Coronary artery (tissue), 2 donors: ENCODE measurements at places on chromosomes 7 and 10.

DNA sequence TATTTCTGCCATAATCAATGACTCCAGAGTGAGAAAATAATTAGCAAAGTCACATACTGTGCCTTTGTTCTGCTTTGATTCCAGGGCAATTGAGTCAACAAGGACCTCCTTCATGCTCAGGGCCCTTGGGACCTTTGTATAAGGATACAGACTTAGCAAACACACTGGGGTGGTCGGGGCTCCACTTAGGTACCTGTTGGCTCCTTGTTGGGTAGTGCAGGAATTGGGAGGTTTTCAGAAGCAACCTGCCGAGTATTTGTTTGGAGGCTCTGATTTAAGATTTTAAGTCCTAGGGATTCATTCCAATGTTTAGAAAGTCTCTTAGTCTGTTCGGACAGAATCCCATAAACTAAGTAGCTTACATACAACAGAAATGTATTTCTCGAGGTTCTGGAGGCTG lies 3.0 kb downstream of the ADCK2 start:
- no peak for DNase-seq

DNA sequence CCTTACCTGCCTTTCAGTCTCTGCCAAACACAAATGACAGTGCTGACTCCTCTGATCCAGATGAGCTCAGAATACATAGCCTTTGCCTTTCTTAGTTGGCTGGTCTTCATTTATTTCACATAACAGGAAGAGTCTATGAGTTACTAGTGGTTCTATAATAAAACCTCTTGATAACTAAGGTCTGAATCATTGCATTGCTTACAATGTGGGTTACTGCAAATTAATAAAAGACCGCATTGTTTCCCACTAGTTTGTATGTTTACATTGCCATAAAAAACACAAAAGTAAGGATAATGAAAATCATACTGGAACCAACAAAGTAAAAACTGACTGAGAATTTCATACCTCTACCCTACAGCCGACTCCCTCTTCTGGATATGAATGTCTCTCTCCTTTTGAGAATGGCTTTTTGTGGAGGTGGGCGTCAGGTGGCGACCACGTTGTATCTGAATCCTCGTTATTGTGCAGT lies 62.0 kb upstream of the AKR1E2 start:
- no peak for DNase-seq

DNA sequence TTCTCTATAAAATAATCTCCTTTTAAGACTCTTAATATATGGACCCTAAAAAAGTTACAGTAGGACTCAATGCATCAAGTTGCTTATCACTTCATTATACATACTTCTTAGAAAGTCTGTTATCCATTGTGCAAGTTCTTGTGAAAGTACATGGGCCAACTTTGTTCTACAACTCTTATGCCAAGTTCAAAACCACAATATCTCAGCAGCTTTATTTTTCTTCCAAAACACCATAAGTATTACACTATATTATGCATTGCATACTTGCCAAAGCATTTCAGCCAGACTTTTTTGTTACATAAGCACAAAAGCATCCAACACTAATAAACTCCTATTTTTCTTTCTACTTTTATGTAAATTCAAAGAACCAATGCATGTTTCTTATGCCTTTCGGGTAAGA lies 94.4 kb downstream of the AHR start:
- no peak for DNase-seq

DNA sequence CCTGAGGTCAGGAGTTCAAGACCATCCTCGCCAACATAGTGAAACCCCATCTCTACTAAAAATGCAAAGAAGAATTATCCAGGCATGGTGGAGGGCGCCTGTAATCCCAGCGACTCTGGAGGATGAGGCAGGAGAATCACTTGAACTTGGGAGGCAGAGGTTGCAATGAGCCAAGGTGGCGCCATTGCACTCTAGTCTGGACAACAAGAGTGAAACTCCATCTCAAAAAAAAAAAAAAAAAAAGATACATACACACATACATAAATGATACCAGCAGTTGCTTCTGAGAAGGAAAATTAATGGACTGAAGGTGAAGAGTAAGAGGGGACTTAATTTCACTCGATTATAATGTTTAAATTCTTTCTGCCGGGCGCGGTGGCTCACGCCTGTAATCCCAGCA lies 40.2 kb upstream of the PAX2 start:
- no peak for DNase-seq

DNA sequence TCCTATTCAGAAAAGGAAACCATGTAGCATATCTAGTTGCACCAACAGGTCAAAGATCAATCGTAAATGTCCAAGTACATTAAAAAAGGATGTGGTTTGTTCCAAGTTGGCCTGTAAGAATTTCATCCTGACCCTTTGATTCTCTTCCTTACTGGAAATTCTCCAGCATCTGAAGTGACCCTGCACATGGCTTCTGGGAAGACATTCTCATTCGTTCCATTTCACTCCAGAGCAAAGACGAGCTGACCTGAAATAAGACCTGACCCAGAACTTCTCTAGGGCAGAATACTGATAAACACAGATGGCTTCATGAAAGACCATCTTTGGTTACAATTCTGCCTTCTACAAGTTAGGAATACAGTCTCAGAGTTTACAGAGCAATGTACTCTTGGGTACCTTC lies 39.8 kb downstream of the ASB4 start:
- DNase-seq = no peak

DNA sequence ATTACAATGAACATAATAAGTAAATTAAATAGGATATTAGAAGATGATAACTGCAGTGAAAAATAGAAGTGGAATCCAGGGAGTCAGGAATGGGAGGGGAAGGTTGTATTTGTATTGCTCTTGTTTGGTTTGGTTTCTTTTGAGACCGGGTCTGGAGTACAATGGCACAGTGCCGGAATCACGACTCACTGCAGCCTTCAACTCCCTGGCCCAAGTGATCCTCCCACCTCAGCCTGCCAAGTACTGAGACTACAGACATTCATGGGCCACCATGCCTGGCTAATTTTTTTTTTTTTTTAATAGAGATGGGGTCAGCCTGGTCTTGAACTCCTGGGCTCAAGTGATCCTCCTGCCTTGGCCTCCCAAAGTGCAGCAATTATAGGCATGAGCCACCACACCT lies 59.9 kb upstream of the LRRC4 start:
- DNase-seq = no peak

GRCh38 chr10:124614003-124614659 lies 130.0 kb downstream of the FAM53B start:
- DNase-seq = no peak

DNA sequence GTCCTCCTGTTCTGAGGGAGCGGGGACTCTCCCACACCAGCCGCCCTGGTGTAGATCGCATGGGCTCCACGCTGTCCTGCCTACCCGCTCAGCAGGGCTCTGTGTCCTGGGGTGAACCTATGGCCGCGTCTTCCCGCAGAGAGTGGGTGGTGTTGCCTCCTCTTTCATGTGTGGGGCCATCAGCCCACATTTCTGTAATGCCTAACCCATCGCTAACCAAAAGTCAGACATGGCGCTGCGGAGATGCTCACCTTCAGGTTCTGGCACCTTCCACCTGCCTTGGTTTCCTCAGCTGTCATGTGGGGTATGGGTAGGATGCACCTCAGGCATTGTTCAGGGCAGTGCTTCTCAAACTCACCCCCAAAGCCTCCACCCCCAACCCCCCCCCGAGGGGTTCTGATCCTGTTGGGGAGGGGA lies 50.5 kb upstream of the CAMK2B start:
- no peak for DNase-seq

GRCh38 chr10:24652381-24652957 lies 71.2 kb downstream of the ARHGAP21 start:
- DNase-seq = no peak

DNA sequence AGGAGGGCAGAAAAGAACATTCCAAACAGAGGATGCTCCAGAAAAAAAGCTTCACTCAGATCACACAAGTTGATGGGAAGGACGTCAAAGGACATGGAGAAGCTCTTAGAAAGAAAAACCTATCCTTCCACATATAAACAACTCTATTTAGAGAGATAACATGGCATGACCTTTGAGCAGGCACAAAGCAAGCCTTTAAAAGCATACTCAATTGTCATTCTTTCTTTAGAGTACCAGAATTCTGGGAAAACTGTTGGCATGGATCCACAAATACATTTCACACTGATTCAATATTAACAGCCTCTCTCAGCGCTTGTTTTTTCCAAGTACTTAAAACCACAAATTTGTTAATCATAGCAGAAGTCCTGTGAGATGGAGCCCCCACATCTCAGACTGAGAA lies 7.3 kb upstream of the ABLIM1 start:
- no peak for DNase-seq

DNA sequence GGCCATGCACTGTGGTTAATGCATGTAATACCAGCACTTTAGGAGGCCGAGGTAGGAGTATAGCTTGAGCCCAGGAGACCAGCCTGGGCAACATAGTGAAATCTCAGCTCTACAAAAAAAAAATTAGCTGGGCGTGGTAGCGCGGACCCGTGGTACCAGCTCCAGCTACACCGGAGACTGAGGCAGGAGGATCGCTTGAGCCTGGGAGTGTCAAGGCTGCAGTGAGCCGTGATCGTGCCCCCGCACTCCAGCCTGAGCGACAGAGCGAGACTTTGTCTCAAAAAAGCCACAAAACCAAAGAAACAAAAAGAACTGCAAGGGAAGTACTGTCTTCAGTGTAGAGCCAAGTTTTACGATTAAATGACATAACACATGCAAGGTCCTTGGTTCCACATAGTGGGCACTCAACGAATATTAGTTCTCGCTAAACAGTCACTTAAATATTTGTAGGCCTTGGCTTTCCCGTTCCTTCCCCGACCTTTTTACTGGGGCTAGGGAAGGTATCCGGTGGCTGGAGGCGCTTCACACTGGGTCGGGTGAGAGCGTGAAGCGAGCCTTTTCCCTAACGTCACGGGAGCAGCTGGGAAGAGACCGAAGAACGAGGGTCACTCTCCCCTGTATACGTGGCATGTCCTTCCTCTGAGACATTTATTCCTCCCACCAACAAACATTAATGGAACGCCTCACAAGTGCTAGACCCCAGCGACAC lies 993 bp upstream of the SND1 start:
- DNase-seq = no peak

- no peak for DNase-seq
Measured at GRCh38 chr7:1569016-1569415, 816 bp downstream of the PSMG3 start.

- no peak for DNase-seq
Measured at GRCh38 chr10:119252051-119252465, 44.7 kb downstream of the GRK5 start.

DNA sequence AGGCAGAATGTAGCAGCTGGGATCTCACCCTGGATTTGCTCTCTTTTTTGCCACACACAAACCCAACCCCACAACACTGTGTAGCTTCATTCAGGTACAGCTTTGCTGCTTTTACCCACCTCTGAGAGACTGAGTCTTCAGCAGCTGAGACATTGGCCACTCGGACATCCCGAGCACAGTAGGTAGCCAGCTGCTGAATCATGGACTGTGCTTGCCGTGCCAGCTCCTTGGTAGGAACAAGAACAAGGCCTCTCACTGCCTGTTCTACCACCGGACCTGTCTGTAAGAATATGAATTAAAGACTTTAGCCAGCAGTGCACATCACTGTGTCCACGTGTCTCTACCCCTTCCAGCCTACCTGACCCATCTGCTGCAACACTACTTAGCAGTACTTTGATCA lies 937 bp downstream of the DDX56 start:
- DNase-seq = no peak

GRCh38 chr7:124679586-124680225 lies 85.9 kb downstream of the GPR37 start:
- DNase-seq = no peak

DNA sequence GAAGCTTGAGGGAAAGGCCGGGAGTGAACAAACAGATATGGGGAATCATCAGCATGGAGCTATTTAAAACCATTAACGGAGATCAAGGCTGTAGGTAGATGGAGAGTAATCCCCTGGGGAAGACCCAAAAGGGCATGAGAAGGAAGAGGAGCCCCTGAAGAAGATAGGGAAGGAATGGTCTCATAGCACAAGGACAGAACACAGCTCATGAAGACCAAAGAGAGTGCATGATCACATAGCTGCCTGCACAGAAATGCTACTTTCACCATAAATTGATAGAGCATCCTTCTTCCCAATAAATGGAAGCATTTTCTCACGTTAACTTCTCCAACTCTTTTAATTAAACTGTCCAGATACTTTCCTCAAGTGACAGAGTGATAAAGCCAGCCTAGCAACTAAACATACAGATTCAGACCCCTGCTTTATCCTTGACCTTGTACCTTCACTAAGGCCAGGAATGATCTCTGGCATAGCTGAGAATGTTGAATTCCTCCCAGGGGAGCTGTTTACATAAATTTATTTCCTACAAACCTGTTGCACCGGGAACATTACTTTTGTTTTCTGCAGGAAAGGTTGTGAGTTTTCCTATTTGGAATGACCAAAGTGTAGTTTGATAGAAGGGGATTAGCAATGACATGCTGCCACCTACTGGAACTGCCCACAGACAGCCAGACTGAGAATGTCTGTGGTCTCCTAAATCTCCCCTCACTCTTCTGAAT lies 110.8 kb upstream of the LRGUK start:
- no peak for DNase-seq

DNA sequence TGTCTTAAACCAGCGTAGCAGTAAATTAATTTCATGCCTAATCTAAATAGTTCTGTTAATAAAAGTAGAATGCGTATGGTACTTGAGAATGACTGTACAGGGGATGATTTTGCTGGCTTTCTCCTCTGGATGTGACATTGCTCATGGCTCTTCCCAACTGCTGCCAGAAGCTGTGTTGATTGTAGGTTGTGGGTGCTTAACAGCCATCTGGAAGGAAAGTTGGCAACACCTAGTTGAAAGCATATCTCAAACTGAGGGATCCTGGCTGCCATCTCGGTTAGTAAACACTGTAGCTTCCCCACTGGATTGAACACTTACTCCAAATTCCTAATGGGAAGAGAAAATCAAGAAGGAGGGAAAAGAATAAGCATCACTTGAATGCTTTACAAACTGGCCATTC lies 130.9 kb downstream of the NXPH1 start:
- no peak for DNase-seq

- no peak for DNase-seq
Measured at GRCh38 chr10:3452173-3452626, 279.6 kb upstream of the PITRM1 start.
